ENCODE measurements at places on chromosomes 6 and 20.

DNA sequence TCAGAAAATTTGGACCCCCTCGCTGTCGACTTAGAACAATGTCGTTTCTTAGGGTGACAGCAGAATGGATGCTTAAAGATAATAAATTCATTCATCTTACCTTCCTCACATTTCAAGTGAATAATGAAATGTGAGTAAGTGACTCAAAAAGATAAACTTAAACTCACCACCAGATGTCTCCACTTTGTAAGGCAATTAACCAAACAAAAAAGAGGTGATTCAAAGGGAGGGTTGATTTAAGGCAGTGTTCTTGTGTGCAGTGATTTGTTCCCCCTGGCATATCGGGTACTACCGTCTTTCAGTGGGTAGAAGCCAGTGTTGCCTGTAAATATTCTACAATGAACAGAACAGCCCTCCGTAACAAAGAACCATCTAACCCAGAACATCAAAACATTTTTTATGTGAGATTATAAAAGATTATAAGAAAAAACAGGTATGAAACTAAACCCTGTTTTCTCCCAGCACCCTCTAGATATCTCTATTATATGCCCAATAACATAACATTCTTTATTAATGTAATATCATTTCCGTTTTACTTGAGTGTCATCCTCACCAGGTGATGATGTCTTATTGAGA is 589.7 kb downstream of the CBLN4 start:
- no peak for DNase-seq

DNA sequence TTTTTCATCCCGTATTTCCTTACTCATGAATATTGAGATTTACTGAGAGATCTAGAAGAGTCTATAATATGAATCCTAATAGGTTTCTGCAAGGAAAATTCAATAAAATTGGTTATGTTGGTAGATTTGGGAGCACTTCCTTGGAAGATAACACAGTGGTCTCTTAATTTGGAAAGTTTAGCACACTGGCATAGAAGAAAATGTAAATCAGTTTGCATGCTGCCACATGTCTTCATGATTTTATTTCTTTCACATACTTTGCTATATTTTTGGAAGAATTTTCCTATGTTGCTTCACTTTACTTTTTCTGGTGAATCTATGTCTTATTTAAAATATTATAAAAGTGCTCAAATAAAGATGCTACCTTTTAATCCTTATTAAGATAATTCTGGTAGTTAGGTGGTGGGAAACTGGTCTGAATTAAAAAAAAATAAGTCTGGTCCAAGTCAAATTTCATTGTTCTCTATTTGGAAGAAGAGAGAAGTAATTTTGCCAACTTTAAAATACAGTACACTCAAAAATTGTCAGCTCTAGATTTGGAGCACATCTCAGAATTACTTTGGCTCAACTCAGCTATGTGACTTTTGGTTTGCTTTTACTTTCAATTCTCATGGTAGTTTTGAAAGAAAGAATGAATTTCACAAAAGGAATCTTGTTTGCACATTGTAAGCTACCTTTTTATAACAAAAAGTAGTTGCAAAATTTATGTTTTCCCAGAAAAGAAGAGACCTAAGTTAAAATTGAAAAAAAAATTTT is 197.3 kb downstream of the CENPW start:
- no peak for DNase-seq

- no peak for DNase-seq
Measured at GRCh38 chr6:107709341-107709740, 114.8 kb downstream of the SCML4 start.

DNA sequence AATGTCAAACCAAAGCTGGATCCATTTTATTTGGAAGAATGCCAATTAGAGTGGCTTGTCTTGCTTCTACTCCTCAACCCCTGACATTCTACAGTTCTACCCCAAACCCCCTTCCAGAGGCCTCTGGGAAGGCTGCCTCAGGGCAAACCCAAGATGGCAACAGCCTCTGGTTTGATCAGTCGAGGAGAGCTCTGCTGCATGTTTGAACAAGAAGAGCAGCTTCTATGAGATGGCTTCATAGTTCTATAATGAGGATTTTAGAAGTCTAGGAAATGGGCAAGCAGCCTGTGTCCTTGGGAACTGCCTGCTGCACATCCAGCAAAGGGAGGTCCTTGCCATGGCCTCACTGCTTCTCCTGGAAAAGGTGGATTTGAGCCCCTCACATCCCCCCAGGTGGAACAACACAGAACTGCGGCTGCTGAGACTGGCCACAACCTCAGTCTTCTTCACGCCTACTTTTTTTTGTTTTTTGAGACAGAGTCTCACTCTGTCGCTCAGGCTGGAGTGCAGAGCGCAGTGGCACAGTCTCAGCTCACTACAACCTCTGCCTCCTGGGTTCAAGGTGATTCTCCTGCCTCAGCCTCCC is 37.9 kb downstream of the ZC3H12D start:
- DNase-seq, result peak; percentile 37

- peak; percentile 60 for DNase-seq
Measured at GRCh38 chr6:25413207-25413905, 134.2 kb downstream of the CARMIL1 start.

GRCh38 chr20:33012327-33013189 is 5.1 kb downstream of the BPIFB2 start:
- DNase-seq, result no peak

DNA sequence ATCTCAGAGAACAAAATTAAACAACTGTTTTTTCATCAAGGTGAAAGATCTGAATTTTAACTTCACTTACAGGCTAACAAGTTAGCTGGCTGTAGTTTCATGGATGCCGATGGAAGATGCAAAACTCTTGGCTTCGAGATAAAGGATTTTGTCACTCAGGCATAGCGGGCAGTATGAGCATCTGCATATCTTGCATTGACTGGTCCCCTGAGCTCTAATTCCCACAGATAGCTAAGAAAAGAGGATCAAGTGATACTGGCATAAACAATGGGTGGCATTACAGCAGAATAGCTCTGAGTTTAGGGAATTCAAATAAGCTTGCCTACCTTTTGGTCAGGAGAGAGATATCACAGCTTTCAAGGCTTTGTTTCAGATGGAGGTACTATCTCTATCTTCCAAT is 1.8 kb upstream of the CLVS2 start:
- no peak for DNase-seq

DNA sequence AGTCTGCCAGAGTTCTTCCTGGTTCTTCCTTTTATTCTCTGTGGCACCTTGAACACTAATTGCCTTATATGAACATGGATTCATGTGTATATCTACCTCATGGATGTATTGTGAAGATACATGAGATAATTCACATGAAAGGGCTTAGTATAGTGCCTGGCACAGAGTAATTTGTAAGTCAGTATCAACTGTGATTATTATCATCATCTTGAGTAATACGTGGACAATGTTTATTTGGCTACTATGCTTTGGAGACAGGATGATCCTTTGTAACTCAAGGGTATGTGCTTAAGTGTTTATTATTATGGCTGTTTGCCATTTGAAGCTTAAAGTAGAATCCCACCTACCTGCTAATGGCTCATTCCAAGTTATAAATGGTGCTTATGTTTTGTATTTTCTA is 16.0 kb downstream of the DOP1A start:
- DNase-seq, result no peak

- DNase-seq, result no peak
Measured at GRCh38 chr6:133187657-133188453, 53.3 kb upstream of the EYA4 start.

GRCh38 chr6:14726816-14727493 is 518.9 kb upstream of the JARID2 start:
- DNase-seq, result no peak

- no peak for DNase-seq
Measured at GRCh38 chr20:12372557-12372956, 454.9 kb downstream of the BTBD3 start.

- DNase-seq, result no peak
Measured at GRCh38 chr6:157607317-157608109, 215.5 kb upstream of the SNX9 start.

GRCh38 chr20:1904135-1904534 is 8.9 kb downstream of the SIRPA start:
- DNase-seq, result no peak

- no peak for DNase-seq
Measured at GRCh38 chr6:1591243-1591642, 18.5 kb upstream of the FOXC1 start.

GRCh38 chr6:44649365-44650025 is 262.0 kb downstream of the CDC5L start:
- no peak for DNase-seq

GRCh38 chr20:59802471-59803221 is 130.8 kb downstream of the SYCP2 start:
- peak; percentile 5 for DNase-seq

DNA sequence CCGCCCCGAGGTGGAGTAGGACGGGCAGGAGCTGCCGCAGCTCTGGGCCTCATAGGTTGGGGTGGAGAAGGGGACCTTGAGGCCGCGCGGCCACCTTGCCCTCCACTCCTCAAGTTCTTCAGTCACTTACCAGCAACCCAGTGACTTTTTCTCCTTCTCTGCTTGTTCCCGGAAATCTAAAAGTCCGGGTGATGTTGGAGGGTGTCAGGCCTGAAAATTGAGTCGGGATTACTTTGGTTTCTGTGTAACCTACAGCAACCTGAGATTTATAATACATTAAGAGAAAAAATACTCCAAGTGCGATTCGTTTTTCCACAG is 338 bp downstream of the RWDD1 start:
- DNase-seq, result no peak

DNA sequence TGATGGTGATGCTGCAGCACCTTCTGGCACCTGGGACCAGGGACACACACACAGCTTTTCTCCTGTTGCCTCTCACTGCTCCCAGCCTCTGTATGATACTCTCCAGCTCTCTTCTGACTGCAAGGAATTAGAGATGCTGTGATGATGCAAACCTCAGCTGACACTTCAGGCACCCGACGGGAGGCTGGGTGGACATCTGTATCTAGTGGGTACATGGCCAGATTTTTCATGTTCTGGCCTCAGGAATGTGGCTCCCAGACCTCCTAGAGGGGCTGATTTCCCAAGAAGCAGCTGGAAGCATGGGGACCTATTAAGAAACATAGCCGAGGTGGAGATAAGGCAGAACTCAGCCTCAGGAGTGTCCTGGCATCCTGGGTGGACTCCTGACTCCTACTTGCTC is 6.8 kb upstream of the EPB41L1 start:
- DNase-seq, result no peak

DNA sequence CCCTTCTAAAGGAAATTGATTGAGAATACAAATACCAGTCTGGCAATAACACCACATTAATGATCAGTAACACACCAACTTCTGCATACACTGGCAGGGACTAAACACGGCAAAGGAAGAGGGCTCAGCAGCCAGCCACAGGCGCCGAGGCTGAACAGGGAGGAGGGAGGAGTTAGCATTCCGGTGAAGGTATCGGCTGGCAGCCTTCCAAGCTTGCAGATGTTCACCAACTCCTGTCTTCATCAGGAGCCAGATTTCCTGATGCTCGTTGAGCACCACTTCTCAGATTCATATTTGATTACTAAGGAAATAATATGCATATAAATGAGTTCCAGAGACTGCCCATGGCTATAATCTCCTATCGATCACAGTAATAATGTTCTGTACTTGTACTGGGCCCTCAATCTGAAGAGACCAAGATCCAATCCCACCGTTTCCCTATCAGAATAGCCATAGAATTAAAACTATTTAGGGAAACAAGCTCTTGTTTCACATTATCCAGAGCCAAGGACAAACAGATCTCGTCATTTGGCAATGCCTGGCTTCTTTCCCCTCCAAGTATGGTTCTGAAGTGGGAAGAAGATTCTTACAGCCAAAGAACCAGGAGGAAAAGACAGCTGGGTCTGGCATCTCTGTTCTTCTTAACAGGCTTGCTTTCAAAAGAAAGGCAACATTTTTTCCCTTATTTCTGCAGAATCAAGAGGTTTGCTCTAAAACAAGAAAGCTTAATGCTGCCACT is 42.2 kb downstream of the GFOD1 start:
- peak; percentile 61 for DNase-seq

DNA sequence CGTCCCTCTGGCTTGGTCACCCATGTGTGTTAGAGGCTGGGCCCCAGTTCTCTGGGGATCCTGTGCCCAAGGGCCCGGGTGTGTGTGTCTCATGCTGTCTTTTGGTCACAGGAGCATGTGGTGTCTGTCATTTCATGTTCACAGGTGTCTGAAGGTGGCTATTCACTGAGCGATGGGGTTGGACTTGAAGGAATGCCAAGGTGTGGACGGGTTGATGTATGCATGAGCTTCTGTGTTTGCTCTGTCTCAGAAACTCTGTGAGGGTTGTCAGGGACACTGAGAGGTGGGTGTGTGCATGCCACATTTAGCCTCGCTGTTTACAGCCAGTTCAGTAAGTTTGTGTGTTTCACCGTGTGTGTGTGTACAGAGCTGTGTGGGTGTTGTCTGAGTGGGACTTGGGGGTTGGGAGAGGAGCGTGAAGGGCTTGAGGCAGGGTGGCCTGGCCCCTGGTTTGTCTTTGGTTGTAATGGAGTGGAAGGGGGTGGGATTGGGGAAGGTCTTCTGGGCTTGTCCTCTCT is 1.2 kb downstream of the DDR1 start:
- DNase-seq, result no peak

- DNase-seq, result no peak
Measured at GRCh38 chr6:126017668-126018067, 31.3 kb downstream of the TRMT11 start.

DNA sequence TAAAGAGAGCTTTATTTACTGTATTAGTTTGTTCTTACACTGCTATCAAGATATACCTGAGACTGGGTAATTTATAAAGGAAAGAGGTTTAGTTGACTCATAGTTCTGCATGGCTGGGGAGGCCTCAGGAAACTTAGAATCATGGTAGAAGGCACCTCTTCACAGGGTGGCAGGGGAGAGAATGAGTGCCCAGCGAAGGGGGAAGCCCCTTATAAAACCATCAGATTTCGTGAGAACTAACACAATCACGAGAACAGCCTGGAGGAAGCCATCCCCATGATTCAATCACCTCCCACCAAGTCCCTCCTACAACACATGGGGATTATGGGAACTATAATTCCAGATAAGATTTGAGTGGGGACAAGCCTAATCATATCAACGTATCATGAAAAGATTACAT is 27.2 kb downstream of the ARID1B start:
- DNase-seq, result no peak

GRCh38 chr6:31403283-31404060 is at the start of gene MICA:
Gene MICA (plus strand): TSS chr6:31403595. CDS start chr6:31403633, 38 bp downstream.
- DNase-seq, result peak; percentile 90

- DNase-seq, result no peak
Measured at GRCh38 chr20:64065974-64066343, 3.0 kb downstream of the TCEA2 start.

DNA sequence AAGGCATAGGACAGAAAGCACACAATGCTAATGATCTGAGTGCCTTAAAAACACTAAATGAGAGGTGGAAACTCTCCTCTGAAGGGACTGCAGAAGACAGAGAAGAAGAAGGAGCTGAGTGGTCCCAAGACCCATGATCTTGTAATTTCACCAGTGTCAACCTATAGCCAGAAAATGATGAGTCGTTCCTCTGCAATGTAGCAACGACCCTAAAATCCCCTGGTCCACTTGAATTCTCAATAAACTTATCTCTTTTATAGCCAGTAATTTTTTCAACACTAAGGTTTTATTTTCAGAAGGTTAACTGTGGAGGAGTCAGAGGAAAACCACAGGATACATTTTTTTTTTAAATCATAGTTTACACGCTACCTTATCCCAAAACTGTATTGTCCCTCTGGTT is 490.6 kb upstream of the MARCKS start:
- DNase-seq, result no peak
